ENCODE measurements at places on chromosomes 7 and 10. TPM values are rescaled to one million over a fixed set of nuclear protein-coding genes. Genes with fewer than 3 reads are reported as not detected.

GIMAP8 gene
- total RNA-seq: 49.6 TPM

PDZD8 gene
- 33.3 TPM for total RNA-seq

ADAP1 gene
- total RNA-seq: 0.65 TPM

ZNF777 gene
- total RNA-seq: 9.4 TPM

INSYN2A gene
- total RNA-seq: not detected

FOXK1 gene
- total RNA-seq: 51.9 TPM

All from vein endothelial cell (primary cell).